ENCODE measurements at places on chromosomes 7 and 10. TPM values are rescaled to one million over a fixed set of nuclear protein-coding genes. Genes with fewer than 3 reads are reported as not detected.

GRCh38 chr7:14606101-14606500 lies 296.4 kb downstream of the DGKB start:
- no peaks in the 10 kb centered on the region for H3K36me3 ChIP-seq
- H3K4me1 ChIP-seq, result no peaks in the 10 kb centered on the region
- no peaks in the 10 kb centered on the region for H3K27me3 ChIP-seq
- H3K27ac ChIP-seq, result no peak overlapping the region
- DNase-seq, result no peak
- no peak overlapping the region for H3K4me3 ChIP-seq

DNA sequence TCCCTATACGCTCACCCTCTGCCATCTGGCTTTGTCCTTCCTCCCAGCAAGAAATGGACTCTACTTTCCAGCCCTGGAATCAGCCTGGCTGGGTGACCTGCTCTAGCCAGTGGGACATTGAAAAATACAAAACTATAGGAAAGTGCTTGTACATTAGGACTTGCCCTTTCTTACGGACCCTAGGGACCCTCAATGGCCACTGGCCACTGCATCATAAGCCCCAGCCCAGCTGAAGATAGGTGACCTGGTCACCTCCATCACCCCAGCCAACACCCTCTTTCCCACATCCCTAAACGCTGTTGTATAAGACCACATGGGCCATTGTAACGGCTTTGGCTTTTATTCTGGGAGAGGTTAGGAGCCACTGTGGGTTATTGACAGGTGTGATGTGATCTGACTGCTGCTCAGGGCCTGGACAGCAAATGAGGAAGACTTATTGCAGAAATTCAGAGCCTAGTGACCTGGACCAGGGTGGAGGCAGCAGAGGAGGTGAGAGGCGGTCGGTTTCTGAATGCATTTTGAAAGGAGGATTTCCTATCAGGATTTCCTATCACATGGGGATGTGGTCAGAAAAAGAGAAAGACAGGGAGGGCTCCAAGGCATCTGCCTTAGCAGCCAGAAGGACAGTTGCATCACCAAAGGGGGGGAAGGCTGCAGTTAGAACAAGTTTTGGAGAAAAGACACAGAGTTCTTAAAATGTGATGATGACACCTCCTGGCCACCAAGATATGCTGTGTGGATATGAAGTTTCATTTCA lies 2.2 kb upstream of the LMBR1 start:
- no peaks in the 10 kb centered on the region for H3K27me3 ChIP-seq
- H3K36me3 ChIP-seq, result no peaks in the 10 kb centered on the region
- peaks cover 15% of the 10 kb centered on the region for H3K4me1 ChIP-seq
- DNase-seq, result no peak
- H3K27ac ChIP-seq, result no peak overlapping the region

GRCh38 chr7:96349572-96349971 lies 27.7 kb upstream of the SLC25A13 start:
- no peak for DNase-seq
- no peaks in the 10 kb centered on the region for H3K4me1 ChIP-seq
- no peaks in the 10 kb centered on the region for H3K36me3 ChIP-seq
- H3K27me3 ChIP-seq, result no peaks in the 10 kb centered on the region

- H3K4me1 ChIP-seq, result no peaks in the 10 kb centered on the region
- H3K27ac ChIP-seq, result no peak overlapping the region
- H3K27me3 ChIP-seq, result peaks cover 54% of the 10 kb centered on the region
- no peak for DNase-seq
- no peak overlapping the region for H3K4me3 ChIP-seq
Measured at GRCh38 chr10:123462246-123462645, 203.9 kb upstream of the GPR26 start.

KCNIP2 gene
- total RNA-seq, result 5.1 TPM
